ENCODE measurements at places on chromosomes 7 and 10.
A peak's percentile ranks its signal among the peaks of the same experiment; 100 is the strongest.

- DNase-seq: no peak
Measured at GRCh38 chr7:76327610-76328009, 25.1 kb downstream of the HSPB1 start.

- DNase-seq: no peak
Measured at GRCh38 chr10:128275388-128276177, 149.4 kb upstream of the MKI67 start.

DNA sequence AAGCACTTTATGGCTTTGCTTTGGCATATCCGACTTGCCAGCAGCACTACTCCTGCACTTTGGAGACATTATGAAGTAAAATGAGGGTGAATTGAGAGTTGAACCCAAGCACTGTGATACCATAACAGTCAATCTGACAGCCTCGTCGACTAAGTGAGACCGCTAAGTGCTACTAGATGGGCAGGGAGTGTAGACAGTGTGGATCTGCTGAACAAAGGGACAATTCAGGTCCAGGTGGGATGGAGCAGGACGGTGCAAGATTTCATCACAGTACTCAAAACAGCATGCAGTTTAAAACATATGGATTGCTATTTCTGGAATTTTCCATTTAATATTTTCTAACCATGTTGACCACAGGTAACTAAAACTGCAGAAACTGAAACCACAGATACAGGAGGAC is 20.8 kb upstream of the PRTFDC1 start:
- no peak for DNase-seq

- DNase-seq: no peak
Measured at GRCh38 chr7:72190919-72191318, 221.2 kb downstream of the CALN1 start.

DNA sequence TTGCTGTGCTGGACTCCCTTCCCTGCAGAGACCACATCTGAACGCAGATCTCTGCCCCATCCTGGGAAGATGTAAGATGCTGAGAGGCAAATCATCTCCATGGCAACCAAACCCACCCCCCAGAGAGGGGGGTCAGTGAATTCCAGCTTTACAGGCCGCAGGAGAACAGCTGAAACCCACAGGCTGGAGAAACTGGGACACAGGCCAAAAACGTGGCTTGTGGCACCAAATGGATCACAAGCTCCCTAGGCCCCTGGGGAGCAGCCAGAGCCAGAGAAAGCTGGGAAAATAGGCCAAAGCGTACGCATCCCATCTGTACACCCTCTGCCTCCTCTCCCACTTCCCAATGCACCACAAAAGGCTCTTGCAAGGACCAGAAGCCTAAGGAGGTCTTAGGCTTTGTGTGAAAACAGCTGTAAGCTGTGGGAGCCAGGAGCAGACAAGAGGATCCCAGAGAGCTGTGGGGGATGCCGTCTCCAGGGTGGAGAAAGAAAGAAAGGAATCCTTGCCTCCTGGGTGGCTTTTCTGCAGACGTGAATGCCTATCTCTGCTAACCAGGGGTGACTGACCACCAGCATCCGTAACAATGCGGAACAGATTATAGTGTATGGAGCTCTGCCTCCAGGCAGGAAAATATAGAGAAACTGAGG is 59.5 kb downstream of the TMEM130 start:
- no peak for DNase-seq

- DNase-seq: no peak
Measured at GRCh38 chr7:39810710-39811109, 139.3 kb upstream of the CDK13 start.

DNA sequence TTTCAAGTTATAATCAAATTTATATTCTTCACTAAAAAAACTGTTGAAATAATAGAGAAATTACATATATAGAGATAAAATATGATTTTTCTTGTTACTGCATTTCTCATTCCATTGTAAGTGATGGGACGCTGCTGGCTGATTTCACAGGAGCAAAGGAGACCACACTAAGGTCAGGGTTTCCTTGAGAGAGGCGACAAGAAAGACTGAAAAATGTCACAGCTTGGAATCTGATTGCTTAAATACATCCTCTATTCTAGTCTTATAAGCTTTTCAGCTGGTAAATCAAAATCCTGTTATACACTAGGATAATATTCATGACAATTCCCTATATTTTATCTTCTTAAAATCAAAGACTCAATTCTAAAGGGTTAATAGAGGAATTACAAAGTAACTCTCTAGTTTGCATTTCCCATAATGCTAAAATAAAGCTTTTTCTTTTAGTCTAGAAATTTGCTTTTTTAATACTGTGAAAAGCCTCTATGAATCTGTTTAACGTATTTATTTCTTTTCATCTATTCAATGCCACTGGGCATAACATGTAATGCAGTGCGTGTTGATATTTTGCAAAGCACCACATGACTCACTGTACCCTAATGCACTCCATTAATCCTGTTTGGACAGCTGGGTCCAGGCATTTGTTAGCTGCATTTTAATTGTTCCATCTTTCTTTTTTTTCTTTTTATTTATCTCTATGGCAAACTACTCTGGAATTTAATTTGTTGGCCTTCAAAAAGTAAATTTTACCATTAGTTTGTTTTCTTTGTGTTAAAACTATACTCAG is 81.7 kb downstream of the RNF32 start:
- DNase-seq: no peak

GRCh38 chr7:64849924-64850499 is 53.1 kb upstream of the ZNF273 start:
- no peak for DNase-seq

DNA sequence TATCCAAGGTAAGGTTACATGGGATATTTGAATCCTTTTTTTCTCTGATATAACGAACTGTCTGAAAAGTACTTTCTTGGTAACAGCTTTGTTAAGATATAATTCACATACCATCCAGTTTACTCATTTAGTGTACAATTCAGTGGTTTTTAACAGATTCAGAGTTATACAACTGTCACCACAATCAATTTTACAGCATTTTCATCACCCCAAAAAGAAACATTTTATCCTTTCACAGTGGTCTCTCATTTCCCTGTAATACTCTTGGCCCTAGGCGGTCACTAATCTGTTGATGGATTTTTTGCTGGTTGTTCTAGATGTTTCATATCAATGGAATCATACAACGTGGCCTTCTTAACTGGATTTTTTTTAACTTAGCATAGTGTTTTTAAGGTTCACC is 91.6 kb downstream of the GLCCI1 start:
- DNase-seq: no peak

DNA sequence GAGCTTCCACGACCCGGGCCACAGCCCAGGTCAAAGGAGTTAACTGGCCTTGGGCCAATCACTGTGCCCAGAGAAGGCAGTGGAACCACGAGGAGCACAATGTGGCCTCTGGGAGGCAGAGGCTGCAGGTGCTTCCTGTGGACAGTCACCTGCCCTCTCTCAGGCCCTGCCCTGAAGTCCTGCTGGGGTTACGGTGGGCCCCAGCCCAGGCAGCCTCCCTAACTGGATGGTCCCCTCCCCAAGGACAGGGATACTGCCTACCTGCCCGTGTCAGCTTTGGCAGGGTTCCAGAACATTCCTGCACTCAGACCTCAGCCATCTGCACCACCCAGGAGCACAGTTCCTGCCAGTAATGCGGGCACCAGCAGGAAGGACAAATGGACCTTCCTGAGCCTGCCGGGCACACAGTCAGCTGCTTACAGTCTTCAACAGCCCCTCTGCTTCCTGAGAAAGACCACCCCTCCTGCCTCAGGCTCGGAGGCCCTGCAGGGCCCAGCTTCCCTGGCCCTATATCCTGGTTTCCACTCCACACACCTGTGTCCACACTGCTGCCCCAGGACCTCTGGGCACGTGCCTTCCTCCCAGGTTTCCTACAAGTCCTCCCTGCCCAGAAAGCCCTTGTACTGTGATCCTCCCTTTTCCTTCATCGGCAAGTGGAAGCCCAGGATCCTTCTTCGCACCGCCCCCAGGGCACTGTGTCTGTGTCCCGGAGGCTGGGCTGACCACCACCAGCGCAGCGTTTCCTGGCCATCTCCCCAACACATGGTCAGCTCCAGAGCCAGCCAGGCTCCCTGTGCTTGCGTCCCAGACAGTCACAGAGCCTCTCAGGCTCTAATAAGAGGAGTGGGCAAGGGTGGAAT is 23.3 kb downstream of the WDR86 start:
- no peak for DNase-seq

GRCh38 chr10:126663328-126663727 is 7.2 kb downstream of the C10orf90 start:
- peak; percentile 4 for DNase-seq

GRCh38 chr7:47657126-47657525 is 75.2 kb upstream of the TNS3 start:
- no peak for DNase-seq
